ENCODE measurements at places on chromosomes 16 and 17.

GRCh38 chr17:45230787-45231480 lies 9.2 kb downstream of the FMNL1 start:
- DNase-seq = peak; percentile 16

GRCh38 chr17:48126532-48126850 lies 18.9 kb downstream of the SNX11 start:
- DNase-seq = no peak

DNA sequence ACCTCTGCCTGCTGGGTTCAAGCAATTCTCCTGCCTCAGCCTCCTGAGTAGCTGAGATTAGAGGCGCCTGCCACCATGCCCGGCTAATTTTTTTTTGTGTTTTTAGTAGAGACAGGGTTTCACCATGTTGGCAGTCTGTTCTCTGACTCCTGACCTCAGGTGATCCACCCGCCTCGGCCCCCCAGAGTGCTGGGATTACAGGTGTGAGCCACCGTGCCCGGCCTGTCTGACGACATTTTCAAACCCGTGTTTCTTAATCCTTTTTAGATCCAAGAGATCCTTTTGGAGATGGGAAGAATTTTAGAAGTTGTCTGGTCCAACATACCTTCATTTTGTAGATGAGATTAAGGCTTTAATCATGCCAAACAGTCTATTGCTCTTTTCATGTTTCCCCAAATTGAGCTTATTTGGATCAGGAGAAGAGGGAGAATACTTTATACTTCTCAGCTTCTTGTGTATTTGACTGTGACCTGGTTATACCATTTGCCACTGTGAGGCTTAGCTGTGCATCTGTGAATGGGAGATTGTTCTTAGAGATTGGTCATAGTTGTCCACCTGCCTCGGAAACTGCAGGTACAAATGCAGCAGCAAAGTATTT lies 25.8 kb downstream of the USP10 start:
- no peak for DNase-seq

GRCh38 chr16:2257726-2258125 lies 6.3 kb upstream of the ECI1 start:
- DNase-seq = no peak

GRCh38 chr17:29090750-29091605 lies 48.0 kb downstream of the PIPOX start:
- DNase-seq = no peak

DNA sequence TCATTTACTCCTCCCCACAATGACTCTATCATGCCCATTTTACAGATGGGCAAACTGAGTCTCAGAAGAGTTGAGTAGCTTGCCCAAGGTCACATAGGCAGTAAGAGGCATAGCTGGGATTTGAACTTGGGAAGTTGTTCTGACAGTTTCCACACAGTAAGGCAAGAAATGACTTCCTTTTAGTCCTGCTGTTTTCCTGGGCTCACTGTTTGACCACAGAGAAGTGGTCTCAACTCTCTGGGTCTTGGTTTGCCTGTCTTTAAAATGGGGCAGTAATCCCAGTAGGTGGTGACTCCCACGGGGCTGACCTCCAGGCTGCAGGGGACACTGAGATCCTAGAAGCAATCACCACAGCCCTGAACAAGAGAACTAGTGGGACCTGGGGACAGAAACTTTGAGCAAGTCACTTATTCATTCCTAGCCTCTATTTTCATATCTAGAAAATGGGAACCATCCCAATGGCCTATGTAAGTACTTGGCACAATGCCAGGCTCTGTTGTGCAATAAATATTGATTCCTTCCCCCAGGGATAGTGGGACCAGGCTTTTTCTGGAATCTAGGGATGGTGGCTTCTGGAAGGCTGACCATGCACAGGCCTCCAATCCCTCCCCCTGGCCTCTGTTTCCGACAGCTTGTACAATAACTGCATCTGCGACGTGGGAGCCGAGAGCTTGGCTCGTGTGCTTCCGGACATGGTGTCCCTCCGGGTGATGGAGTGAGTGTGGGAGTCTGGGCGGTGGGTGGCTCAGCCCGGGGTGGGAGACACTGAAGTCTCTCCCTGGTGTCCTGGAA lies 20.5 kb downstream of the DEXI start:
- no peak for DNase-seq

DNA sequence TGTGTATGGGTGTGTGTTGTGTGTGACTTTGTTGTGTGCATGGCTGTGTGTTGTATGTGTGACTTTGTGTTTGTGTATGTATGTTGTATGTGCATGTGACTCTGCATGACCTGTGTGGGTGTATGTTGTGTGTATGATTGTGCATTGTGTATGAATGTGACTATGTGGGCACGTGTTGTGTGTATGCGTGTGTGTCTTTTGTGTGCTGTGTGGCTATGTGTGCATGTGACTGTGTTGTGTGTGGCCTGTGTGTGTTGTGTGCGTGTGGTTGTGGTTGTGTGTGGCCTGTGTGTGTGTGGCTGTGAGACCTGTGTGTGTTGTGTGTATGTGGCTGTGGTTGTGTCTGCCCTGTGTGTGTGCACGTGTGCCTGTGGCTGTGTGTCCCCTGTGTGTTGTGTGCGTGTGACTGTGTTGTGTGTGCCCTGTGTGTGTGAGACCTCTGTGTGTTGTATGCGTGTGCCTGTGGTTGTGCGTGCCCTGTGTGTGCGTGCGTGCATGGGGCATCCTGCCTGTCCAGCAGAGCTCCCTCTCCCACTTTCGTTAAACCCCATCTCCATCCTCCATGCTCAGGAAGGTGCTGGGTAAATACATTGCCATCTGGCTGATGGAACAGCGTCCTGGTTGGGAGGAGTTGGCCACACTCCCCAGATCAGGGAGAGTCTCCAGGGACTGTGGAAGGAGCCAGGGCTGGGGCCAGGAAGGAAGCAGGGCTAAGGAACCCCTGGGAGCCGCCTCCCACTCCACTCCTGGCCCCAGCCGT lies 90.1 kb upstream of the GSE1 start:
- no peak for DNase-seq

GRCh38 chr16:54870151-54870550 lies 60.5 kb upstream of the IRX5 start:
- no peak for DNase-seq

DNA sequence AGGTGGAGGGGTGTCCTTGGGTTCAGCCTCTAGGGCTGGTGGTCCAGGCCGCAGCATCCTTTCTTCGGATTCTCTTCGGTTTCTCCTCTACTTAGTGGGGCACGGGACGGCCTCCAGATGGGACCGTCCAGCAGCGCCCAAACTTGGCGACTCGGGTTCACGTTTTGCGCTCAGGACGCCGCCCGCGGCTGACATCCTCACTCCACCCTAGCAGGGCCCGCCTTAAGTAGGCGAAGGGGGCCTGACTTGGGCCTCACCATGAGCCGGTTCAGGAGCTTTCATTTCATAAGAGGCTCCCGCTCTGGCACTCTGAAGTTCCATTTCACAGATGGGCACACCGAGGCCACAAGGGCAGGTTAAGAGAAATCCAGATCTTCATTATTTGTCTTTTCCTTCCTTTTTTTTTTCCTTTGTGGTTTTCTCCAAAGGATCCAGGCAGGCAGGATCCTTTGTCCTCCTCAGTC lies 141.2 kb downstream of the SEC14L1 start:
- DNase-seq = no peak

DNA sequence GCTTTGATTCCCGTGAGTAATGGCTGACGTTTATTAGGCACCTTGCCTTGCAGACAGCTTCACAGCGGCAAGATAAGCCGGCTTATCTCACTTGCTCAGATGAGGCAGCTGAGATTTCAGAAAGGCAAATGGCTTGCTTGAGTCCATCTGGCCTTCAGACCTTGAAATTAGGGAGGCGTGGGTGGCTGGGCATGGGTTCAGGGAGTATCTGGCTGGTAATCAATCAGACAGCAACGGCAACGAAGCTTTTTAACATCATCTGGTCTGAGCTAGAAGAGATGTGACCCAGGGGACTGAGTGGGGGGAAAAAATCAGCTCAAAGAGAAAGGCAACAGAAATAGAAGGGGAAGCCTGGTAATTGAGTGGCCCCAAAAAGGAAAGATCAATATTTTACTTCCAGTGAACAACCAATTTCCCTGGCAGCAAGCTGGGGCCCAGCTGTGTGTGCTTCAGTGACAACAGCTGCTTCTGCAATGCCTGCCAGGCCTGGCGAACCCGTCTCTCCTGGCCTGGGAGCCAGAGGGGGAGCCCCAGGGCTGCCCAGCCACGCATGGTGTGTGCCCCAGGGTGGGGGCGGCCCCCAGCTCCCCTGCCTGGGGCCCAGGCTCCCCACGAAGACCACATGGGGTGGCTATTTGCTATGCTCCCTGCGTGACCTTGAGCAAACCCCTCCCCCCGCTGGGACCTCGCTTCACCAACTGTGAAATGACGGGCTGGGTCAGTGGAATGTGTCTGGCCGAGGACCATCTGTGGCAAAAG lies 34.0 kb downstream of the RAB11FIP4 start:
- DNase-seq = peak; percentile 35

DNA sequence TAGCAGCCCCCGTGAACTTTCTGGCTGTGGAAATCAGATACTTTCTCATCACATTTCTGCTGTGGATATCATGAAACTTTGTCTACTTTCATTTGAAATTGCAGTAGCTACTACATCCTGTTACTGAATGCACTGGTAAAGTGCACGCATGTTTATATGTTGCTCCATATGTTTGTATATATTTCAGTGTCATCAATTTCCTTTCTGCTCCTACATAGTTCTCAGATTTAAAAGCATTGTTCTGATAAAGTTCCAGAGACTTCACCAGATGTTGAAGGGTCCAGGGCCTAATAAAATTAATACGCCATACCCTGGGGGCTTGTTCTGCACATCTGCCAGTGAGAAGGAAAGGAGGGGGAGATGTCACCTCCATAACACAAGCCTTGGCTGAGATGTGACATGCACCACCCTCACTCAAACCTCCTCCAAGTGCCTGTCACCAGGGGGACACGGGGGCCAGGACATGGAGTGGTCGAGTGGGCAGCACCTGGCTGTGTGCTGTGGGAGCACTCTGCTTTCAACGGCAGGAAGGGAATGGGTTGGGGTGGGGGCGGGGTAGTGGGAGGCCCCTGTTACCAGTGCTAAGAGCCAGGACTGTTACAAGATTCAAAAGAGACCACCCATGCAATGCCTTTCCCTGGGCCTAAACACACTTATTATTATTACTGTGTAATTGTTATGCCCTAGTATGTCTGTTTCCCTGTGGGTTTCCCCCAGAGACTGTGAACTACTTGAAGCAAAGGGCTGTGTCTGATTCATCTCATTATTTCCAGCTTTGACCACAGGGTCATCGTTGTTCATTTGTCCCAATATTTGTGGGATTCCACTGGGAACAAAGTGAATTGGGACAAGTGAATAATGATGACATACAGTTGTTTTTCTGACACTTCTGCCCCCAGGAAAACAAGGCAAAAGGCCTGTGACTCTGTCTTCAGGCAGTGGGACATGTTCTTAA lies 193.4 kb downstream of the FOXL1 start:
- no peak for DNase-seq

DNA sequence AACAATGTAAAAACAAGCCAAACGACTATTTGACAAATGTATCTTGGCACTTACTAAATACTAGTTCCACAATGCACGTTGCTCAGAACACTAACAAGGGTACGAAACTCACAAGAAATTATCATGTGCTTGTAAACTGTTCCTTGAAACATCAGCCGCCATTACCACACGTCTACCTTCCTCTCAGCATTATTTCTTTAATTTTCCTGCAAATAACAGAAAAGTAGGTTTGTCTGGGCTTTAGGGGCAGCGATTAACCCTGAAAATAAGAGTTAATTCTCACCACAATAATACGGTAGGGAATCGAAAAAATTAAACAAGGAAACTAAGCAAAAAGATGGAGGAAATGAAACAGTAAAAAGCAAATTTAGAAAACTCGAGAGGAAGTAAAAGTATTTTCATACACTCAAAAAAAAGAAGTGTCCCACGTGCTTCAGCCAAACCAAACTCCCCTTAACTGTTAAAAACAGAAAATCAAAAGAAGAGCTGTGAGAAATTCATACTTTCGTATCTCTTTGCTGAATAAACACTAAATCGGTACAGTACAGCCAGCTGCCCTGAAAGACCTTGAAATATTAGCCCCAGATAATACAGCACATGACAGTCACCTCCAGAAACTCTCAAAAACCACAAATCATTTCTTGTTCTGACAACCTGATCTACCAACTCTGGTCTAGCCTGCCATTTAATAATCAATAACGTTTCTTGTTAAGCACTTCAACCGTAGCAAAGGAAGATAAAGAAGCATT lies 1.2 kb downstream of the ARHGAP17 start:
- DNase-seq = no peak

GRCh38 chr16:81808933-81809480 lies 29.9 kb downstream of the PLCG2 start:
- no peak for DNase-seq

- DNase-seq = no peak
Observed at GRCh38 chr17:72566671-72567484, 446.1 kb downstream of the SOX9 start.

DNA sequence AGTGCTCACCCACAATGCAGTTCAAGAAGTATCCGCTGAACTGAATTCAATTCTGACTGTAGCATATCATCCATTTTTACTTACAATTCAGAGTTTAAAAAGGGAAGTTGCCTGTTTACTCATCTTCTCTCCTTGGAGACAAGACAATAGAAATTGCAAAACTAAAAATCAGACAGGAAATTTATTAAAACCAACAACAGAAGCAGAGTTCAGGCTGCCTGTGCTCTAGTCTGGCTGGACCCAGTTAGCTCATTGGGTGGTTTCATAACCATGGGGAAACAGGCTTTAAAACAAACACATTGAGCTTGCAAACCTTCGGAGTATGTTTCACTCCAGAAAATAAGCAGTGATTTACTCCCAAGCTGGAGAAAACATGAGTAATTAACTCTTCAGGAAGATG lies 321.4 kb downstream of the GRIN2A start:
- DNase-seq = no peak

GRCh38 chr17:32492264-32492589 lies 5.4 kb downstream of the CDK5R1 start:
- DNase-seq = no peak

DNA sequence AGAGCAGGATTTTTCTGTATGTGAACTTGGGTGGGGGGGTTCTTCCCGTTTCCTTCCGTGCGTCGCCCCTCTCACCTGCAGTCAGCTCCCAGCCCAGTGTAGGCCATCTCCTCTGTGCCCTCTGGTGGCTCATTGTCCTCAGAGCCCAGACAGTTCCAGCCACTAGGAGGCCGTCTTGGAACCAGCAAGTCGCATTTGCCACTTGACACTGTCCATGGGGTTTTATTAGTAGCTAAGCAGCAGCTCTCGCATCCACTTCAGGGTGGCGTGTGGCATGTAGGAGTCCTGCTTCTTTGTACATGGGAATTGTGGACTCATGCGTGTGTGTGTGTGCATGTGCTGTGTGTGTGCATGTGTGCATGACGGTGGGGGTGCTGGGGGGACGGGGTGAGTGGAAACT lies 74.0 kb downstream of the SEC14L1 start:
- peak; percentile 21 for DNase-seq

GRCh38 chr16:89119166-89119621 lies 25.5 kb downstream of the ACSF3 start:
- DNase-seq = no peak

GRCh38 chr16:1612320-1613111 lies at the start of gene CRAMP1:
Gene CRAMP1 (plus strand): TSS chr16:1612360. CDS start chr16:1614640, 2,280 bp downstream.
- DNase-seq = no peak

DNA sequence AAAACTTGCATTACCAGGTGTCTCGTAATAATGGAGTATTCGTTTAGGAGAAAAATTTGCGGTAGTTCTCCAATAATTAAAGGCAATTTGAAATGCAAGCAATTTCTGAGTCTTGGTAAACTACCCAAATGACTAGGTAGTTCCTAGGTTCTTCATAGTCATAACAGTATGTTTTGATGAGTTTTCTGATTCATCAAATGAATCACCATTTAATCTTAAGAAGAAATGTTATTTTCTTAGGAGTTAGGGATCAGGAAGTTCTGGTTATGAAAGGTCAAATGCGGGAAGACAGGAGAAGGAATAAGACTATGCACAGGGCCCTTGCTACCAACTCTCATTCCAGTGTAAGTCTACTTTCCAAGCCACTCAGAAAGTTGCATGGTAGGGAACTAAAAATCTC lies 221.5 kb upstream of the SOX9 start:
- DNase-seq = no peak

GRCh38 chr17:15122857-15123256 lies 142.3 kb downstream of the PMP22 start:
- no peak for DNase-seq
